ENCODE measurements at places on chromosomes 16 and 17.

- no peak for DNase-seq
Observed at GRCh38 chr17:27518545-27519521, 62.6 kb downstream of the KSR1 start.

DNA sequence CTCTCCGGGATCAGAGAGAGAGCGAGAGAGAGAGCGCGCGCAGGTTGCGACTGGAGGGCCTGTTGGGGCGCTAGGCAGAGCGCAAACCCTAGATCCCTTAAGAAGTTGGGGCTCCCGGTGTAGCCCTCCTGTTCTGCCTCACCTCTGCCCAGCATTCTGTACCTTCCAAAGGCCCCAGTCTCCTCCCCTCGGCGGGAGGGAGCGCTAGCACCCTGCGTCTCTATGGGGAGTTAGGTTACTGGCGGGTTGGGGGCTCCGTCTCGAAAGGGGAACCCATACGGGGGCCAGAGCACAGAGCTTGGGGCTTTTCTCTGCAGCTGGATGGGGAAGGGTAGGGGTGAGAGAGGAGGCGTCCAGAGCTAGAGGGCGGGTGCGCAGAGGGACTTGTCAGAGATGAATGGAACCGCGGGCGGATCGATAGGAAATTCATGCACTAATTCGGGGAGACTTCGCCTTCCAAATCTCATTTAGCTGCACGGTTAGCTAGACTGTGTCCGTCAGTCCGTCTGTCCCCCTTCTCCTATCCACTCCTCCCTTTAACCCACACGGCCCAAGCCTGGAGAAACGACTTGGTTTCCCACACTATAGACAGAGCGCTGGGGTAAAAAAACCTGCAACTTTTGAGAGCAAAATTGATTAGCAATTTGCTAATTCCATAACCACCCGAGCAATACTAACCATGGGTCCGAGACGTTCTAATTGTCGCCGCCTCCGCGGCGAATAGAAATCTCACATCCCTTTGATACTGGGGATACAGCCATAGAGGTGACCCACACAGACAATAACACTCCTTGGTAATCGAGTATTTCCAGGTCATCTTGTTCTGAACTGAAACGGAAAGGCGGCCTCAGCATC is 693 bp upstream of the HOXB4 start:
- no peak for DNase-seq

DNA sequence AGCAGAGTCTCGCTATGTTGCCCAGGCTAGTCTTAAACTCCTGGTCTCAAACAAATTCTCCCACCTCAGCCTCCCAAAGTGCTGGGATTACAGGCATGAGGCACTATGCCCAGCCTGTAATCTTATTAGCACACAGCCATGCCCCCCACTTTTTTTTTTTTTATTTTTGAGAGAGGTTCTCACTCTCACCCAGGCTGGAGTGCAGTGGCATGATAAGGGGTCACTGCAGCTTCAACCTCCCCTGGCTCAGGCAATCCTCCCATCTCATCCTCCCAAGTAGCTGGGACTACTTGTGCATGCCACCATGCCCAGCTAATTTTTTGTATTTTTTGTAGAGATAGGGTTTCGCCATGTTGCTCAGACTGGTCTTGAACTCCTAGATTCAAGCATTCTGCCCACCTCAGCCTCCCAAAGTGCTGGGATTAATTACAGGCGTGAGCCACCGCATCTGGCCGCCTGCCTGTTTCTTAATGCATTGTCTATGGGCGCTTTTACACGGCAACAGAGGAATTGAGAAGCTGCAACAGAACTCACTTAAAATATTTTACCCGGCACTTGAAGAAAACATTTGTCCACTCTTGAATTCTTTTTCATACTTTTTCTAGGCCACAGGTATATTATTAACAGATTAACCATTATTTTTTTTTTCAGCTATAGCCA is 8.8 kb upstream of the CEP20 start:
- no peak for DNase-seq

DNA sequence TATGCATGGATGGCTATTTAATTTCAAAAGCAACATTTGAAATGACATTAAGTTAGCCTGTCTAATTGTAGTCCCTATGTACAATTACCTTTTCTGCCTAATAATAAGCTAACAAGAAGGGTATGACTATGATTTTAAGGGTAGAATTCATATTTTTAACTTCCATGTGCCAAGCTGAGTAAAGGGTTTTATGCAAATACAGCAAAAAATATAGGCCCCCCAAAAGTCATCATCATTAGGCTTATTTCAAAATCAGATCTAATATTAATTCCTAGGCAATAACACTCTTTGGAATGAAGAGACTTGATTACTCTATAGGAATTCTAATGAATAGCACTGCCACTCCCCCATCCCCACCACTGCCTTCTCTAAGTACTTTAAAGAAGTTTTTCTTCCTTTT is 155.9 kb upstream of the DYNLRB2 start:
- no peak for DNase-seq

DNA sequence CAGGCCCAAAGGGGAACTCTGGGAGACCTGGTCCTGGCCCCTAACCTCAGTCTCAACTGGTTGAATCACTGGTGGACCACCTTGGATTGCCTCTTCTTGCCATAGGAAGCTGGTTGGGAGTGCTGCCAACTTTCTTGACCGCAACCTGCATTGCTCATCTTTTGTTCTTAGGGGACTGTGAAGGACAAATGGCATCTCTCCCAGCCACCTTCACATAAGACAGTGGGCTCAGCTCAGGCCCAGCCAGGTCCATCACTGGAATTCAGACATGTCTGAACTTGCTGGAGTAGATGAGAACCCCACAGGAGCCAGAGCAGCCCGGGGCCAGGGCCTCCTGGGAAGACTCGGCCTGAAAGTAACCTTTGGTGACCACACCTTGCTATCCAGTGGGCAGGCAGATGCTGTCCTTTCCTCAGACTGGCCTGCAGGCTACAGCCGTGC is 18.8 kb downstream of the ADORA2B start:
- no peak for DNase-seq
